ENCODE measurements at places on chromosomes 11 and 22. TPM values are rescaled to one million over a fixed set of nuclear protein-coding genes. Genes with fewer than 3 reads are reported as not detected.

The PGA4 gene
- polyA plus RNA-seq: not detected

The RSF1 gene
- 57.0 TPM for polyA plus RNA-seq

The LMO2 gene
- polyA plus RNA-seq: 11.4 TPM

The CHRM4 gene
- 0.29 TPM for polyA plus RNA-seq

The YIF1A gene
- 72.5 TPM for polyA plus RNA-seq

The RTCB gene
- 119 TPM for polyA plus RNA-seq

The ABTB2 gene
- polyA plus RNA-seq: 0.04 TPM

The PHLDA2 gene
- polyA plus RNA-seq: not detected

The P2RY6 gene
- not detected for polyA plus RNA-seq

The POU2AF2 gene
- polyA plus RNA-seq: not detected

The KREMEN1 gene
- polyA plus RNA-seq: not detected

The OR51L1 gene
- not detected for polyA plus RNA-seq

The SCO2 gene
- 11.8 TPM for polyA plus RNA-seq

The PATE2 gene
- not detected for polyA plus RNA-seq

The OR5M10 gene
- not detected for polyA plus RNA-seq

The KCNK7 gene
- not detected for polyA plus RNA-seq

The BIK gene
- polyA plus RNA-seq: 9.7 TPM

The BSX gene
- polyA plus RNA-seq: not detected

The TMEM132A gene
- polyA plus RNA-seq: 0.26 TPM

The APOL3 gene
- 52.0 TPM for polyA plus RNA-seq

The ADAMTS8 gene
- polyA plus RNA-seq: not detected

The MFRP gene
- polyA plus RNA-seq: not detected

The TAF6L gene
- 12.2 TPM for polyA plus RNA-seq

The TSSK2 gene
- polyA plus RNA-seq: not detected

The SUSD2 gene
- not detected for polyA plus RNA-seq

The PHOX2A gene
- polyA plus RNA-seq: not detected

The LINC01488 gene
- not detected for polyA plus RNA-seq

The SAA4 gene
- not detected for polyA plus RNA-seq

The IFITM1 gene
- polyA plus RNA-seq: 233 TPM

The ADAMTS15 gene
- polyA plus RNA-seq: not detected

The SMTN gene
- polyA plus RNA-seq: 6.0 TPM

The NXPE2 gene
- not detected for polyA plus RNA-seq

The SLC7A4 gene
- polyA plus RNA-seq: not detected

The TMPRSS6 gene
- not detected for polyA plus RNA-seq

The APOBEC3B gene
- 7.0 TPM for polyA plus RNA-seq

The GGT5 gene
- polyA plus RNA-seq: not detected

The HEPACAM gene
- polyA plus RNA-seq: not detected

The PNPLA3 gene
- polyA plus RNA-seq: not detected

The MMP8 gene
- polyA plus RNA-seq: not detected

The TEX54 gene
- polyA plus RNA-seq: not detected

The OR52N4 gene
- polyA plus RNA-seq: 0.75 TPM

The OR8D1 gene
- polyA plus RNA-seq: not detected

The IGSF22 gene
- polyA plus RNA-seq: 4.0 TPM

The MUC6 gene
- not detected for polyA plus RNA-seq

The IL17REL gene
- polyA plus RNA-seq: not detected

The PRODH gene
- not detected for polyA plus RNA-seq

The TRPM5 gene
- polyA plus RNA-seq: not detected

The TRPC6 gene
- polyA plus RNA-seq: not detected

Measured in IgD-negative memory B cell (primary cell).